ENCODE measurements at places on chromosomes 3 and 15.

DNA sequence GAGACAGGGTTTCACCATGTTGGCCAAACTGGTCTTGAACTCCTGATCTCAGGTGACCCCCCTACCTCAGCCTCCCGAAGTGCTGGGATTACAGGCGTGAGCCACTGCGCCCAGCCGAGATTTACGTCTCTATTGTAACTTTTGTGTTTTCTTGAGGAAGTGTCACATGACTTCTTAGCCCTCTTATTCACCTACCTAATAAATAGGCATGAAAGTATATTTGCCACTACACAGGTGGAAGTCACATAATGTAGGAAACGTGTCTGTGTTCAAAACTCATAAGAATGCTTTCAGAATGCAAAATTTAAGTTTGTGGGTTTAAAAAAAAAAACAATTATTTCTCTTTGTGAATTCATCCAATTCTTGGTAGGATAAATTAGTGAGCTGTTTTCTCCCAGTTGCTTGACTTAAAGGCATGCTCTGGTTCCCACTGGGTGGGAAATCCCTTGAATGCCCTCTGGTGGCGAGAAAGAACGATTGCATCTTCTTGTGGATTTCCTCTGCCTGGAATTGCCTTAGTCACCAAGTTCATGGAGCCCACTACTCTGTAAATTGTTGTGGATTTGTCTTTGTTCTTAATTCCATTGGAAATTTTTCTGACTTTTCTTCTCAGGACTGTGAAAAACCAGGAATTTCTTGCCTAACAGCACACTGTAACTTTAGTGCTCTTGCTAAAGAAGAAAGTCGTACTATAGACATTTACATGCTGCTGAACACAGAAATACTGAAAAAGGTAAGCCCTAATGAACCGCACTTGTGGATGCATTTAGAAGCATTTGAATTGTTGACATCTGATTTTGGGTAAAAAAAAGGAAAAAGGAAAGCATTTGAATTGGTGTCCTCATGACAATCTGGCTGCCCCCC, 82.2 kb upstream of the CTDSPL start:
- no peak for DNase-seq

GRCh38 chr3:115503394-115503793, 119.9 kb upstream of the GAP43 start:
- DNase-seq: no peak

GRCh38 chr3:161395115-161396012, 24.0 kb upstream of the SPTSSB start:
- no peak for DNase-seq

- DNase-seq: no peak
These were observed 32.7 kb downstream of the CRABP1 start for GRCh38 chr15:78372880-78373279.

GRCh38 chr3:64878362-64878761, 190.6 kb upstream of the ADAMTS9 start:
- DNase-seq: no peak

DNA sequence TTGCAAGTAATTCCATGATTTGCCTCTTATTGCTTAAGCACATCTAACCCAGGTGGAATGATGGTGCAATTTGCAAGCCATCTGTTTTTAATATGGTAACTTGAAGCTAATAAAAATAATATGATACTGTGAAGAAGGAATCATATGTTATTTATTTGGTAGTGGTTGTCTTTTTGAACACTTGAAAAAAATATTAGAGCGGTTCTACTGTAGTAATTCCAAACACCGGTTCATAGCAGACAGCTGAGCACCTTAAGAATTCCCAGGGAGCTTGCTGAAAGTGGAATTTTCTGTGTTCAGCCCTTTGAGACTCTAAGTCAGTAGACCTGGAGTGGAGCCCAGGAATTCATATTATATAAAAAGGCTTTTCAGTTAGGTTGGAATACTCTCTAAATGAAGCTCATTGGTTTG, 687.4 kb downstream of the EDEM1 start:
- no peak for DNase-seq

DNA sequence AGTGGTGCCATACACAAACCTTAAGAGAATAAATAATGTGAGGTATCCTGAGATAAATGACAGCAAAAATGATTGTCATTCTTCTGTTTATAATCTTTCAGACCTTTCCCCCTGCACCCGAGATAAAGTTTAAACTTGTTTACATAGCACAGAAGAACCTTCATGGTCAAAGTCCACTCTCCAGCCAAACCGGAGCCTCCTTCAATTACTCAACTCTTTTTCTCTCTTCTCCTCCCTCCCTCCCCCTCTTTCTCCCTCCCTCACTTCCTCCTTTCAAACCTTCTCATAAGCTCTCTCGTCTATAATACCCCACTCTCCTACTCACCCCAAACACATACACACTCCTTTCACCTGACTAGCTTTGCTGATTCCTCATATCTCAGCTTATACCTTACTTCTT, 198.9 kb downstream of the EFHB start:
- DNase-seq: no peak

- peak; percentile 32 for DNase-seq
These were observed 9.5 kb downstream of the MYL3 start for GRCh38 chr3:46853441-46854415.

DNA sequence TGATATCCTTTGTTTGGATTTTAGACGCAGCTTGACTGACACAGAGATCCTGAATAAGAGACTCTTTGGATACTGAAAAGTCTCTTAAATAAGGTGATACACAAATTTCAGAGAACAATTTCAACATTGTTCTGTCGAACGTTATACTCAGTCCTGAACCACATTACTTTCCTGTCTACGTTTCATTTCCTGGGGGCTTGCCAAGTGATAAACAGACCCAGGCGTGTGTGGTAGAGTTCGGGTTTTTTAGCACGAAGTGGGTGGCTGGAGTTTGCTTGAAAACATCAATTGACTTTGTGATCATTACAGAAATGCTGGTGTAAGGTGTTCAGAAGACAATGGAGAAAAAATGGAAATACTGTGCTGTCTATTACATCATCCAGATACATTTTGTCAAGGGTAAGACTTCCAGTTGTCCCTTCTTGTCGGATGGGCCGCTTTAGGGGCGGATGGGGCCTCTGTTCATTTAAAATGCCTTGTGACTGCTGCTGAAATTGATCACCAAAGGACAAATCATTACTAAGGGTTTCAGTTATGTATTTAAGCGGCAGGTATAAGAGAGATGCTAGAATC, at the start of gene CD96:
Gene CD96, plus strand, starts transcription at position 287 of the 573 bp plus-strand sequence. Its CDS starts 52 bp downstream, at position 339.
- no peak for DNase-seq

DNA sequence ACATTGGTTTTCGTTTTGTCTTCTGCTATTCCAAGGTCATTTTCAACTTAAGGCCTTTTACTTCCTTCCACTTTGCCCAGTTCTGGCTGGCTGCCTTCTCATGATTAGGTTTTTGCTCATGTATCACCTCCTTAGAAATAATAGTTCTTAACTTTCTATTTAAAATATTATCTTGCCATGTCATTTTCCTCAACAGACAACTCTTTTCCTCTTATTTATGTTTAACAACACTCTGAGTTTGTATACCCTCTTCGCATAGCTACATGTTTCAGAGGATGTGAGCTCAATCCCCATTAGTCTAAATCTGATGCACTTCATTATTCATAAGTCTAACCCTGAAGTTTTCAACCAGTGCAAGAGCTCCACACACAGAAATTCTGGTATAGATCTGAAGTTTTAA, 299.1 kb downstream of the BCHE start:
- DNase-seq: no peak

- DNase-seq: no peak
These were observed 187.7 kb upstream of the SLC24A5 start for GRCh38 chr15:47932951-47933641.

DNA sequence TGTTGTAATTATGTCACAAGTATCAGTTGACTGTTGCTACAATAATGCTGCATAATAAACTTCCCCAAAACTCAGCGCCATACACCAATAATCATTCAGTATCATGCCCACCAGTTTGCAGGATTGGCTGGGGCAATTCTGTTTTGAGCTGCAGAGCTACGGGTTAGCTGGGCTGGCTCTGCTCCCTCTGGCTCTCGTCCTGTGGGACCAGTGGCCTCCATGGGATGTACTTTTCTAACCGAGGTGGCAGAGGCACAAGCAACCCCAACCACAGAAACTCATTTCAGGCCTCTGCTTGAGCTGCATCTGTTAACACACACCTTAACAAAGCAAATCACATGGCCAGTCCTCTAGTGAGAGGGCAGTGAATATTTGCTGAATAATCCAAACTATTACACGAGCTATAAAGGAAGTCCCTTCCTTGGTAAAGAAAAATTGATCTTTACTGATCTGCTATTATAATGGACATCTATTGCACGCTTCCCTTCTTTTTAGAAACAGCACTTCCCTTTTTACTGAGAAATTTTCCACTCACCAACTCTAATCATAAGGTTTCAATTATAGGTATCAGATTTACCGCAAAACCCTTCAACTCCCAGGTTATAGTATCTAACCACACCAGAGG, 10.9 kb upstream of the BCL2A1 start:
- no peak for DNase-seq

GRCh38 chr3:125280668-125281361, 68.3 kb upstream of the SLC12A8 start:
- DNase-seq: no peak

- DNase-seq: peak; percentile 37
These were observed 31.0 kb downstream of the SLCO2A1 start for GRCh38 chr3:133998691-133999241.

GRCh38 chr3:81861593-81861992, 100.1 kb upstream of the GBE1 start:
- DNase-seq: no peak

DNA sequence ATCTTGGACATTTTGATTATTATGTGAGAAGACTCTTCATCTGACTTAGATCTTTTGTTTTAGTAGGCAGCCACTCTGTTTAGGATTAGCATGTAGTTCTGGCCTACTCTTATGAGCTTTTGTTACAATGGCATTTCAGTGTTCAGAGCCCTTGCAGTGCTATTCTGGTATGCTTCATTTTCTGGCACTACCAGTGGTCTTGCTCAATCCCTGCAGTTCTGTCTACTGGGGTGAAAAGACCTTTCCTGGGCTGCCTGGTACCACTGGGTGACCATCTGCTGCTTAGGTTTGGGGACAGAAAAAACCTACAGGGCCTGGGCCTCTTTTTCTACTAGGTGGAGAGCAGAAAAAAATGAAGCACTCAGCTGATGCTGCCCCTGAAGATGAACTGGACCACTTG, 42.5 kb downstream of the IL16 start:
- no peak for DNase-seq

DNA sequence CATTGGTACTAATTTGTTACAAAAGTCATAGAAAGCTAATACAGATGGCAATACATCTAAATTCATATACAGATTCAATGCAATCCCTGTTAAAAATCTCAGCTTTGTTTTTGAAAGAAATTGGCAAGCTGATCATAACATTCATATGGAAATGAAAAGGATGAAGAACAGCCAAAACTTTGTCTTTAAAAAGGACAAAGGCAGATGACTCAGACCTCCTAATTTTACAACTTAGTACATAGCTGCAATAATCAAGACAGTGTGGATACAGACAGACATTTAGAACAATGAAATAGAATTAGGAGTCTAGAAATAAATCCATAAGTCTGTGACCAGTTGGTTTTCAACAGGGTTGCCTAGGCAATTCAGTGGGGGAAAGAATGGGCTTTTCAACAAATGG, 63.3 kb downstream of the AQP9 start:
- DNase-seq: no peak

- no peak for DNase-seq
These were observed 1.1 kb upstream of the PYGO1 start for GRCh38 chr15:55589287-55589686.

- DNase-seq: no peak
These were observed 44.3 kb upstream of the EIF1B start for GRCh38 chr3:40265181-40265580.

DNA sequence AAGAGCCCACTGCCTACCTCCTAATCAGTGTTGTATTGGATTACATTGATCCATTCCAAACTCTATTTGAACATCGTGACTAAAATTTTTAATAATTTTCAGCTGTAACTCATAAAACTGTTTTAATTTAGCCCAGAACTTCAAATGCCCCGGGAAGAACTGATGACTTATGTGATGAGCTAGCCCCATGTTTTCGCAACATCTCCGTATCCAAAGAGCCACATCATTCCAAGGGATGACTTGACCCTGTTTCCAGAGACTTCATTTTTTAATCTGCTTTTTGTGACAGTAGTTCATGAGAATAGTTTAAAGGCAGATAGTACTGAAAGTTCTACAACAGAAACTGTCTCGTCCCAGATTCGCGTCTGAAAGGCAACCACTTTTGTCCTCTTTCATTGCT, 97.4 kb downstream of the STAC start:
- no peak for DNase-seq

DNA sequence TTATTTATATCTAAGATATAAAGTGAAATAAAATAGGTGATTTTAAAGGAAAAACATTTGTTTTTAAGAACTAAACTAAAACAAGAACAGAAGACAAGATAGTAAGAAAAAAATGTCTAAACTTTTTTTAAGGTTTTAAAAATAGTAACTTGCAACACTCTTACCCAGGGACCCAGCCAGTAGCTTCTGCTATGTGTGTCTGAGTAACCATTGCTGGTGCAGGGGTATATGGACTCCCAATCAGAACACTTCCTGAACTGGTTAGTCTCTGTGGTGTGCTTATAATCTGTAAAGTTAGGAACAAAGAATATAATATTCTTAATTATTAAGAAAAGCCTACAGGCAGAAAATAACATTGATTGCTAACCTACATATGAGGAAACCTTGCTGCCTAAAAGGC, 118.4 kb downstream of the ATP1B3 start:
- DNase-seq: no peak

GRCh38 chr15:38559131-38559530, 5.5 kb downstream of the RASGRP1 start:
- no peak for DNase-seq

DNA sequence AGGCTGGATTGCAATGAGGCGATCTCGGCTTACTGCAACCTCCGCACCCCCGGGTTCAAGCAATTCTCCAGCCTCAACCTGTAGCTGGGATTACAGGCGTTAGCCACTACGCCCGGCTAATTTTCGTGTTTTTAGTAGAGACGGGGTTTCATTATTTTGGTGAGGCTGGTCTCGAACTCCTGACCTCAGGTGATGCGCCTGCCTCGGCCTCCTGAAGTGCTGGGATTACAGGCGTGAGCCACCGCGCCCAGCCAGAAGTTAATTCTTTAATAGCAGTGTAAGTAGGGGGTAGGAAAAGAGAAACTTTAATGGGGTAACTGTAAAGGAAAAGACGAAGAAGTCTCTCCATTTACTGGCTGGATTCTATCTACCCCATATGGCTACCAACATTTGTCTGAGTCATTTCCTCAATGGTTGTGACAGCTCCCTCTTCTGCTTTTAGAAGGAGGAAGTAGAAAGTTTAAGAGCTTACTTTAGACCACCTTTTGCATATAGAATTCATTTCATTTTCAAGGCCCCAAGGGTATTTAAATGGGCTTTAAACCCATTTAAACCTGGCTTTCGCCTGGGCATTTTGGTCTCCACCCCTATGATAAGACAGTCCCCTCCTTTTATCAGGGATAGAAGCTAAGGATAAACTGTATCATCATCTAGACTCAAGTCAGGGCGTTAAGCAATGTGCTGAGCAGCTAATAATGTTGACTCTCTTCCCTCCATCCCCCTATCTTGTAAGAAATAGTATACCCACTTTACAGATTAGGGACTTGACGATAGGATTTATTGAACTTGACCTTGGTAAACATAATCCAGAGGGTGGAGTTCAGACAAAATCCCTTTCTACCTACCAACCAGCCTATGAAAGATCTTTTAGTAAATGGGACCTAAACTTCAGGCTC, 1.1 kb upstream of the CDV3 start:
- DNase-seq: no peak

- no peak for DNase-seq
These were observed 19.4 kb downstream of the TMOD3 start for GRCh38 chr15:51848811-51849210.
